NCI-H187 (cell line): ENCODE measurements at places on chromosomes 7 and 10.

DNA sequence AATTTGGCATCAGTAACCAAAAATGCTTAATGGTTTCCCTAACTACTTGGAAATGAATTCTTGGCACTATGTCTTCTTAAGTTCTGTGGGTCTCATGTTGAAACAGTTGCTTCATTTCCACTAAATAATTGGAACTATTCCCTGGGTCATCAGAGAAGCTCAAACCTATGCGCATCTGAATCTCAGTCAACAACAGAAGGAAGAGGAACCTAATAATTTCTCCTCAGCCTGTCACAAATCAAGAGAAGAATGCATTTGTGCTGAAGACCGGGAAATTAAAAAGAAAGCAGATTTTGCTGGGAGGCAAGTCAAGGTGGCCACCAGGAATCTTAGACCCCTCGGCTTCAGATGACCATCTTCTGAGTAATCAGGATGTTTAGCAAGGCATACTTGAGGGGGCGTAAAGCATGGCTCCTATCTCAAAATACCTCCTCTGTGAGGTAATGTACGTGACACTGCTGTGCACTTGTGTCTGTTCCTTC is 41.4 kb downstream of the TOMM7 start:
- DNase-seq: no peak

GRCh38 chr7:116969371-116969902 is 16.1 kb downstream of the ST7 start:
- no peak for DNase-seq

- no peak for DNase-seq
Measured at GRCh38 chr7:28397141-28397540, 15.2 kb upstream of the CREB5 start.

DNA sequence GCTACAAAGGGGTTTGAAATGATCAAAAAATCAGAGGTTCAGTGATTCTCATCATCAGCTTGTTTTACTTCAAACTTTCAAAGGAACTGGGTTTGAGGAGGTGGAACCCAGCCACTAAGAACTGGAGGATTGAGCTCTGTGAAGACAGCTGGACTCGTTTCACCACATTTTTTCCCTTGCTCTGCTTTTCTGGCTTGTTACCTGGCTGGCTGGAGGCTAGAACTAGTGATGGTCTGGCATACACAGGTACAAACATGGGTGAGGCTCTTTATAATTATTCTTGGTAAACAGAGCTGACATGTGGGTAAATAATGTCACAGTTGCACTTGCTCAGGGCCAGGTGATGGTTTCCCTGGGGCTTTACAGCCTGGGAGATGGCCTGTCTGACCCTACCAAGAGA is 352.5 kb downstream of the FGFR2 start:
- DNase-seq: no peak

DNA sequence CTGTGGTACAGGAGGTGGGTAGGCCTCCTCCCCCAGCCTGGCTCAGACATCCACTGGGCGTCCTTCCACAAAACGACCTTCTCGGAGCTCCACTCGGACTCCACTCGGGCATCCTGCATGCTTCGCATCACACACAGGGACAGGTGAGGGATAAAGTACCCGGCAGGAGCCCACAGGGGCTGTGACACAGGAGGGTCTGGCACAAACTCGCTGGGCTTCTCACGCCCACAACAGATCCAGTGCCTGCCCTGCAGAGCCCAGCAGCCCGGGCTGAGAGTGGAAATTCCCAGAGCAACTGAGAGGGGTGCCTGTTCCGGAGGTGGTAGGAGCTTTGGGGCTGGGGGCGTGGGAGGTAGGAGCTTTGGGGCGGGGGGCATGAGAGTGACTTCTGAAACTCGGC is 108.4 kb downstream of the MKI67 start:
- no peak for DNase-seq

DNA sequence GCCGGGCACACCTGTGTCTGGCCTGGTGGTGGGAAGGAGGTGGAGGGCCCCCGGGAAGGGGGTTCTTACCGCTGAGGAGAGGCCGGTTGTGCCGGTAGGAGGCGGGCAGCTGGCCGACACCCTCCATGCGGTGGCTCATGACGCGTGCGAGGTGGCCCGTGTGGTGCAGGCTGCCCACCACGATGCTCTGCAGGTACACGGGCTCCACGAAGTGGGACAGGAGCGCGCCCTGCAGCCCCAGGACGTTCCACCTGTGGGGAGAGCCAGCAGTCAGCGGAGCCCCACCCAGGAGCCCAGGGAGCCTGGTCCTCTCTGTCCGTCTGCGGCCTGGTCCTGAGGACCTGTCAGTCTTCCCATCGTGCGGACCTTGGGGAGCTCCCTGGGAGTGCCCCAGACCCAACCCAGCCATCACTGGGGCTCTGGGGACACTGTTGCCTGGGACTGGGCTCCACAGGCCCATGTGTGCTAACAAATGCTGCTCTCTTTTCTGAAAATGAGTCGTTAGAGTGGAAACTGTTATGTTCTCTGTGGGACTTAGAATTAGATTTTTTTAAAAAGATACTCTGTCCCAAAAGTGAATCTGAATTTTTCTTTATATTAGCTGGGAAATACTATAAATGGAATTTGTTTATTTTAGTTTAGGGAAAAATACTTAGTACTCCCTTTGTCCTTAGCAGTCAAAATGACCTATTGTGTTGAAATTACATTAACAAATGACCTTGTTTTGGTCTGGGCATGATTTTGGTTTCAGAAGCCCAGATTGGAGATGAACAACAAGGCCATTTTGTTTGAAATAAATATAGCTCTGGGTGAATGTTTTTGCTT is 143.9 kb downstream of the WDR37 start:
- DNase-seq: no peak

DNA sequence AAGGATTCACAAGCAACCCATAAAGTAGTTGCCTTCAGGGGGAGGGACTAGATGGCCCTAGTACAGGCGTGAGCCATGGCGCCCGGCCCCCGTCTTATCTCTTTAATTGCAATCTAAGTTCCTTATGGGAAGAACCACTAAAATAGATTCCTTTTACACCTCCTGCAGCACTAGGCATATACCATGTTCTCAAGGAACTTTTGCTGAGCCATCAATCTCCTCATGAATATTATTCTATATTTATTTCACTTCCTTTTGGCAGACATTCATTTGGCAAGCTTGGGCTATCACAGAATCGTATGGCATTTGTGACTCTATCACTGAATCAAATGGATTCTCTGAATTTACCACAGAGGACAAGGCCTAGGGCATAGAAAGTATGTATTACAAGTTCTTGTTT is 14.8 kb upstream of the DNAJC12 start:
- DNase-seq: no peak

DNA sequence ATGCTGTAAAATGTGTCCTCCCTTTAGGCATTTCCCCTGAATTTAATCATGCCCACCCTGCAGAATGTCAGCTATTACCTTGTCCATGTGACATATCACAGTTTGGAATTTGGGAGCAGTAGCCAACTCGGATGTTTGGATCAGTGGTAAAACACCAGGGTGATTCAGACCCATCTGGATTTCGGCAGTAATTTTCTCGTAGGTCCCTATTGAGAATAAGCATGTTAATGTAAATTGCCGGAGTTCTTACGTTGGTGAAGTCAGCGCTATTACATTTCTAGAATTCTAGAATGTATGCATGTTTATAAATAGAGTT is 44.1 kb downstream of the HGF start:
- no peak for DNase-seq

GRCh38 chr7:39824456-39825200 is 125.4 kb upstream of the CDK13 start:
- no peak for DNase-seq

GRCh38 chr10:61998937-61999336 is 97.4 kb downstream of the ARID5B start:
- DNase-seq: no peak

GRCh38 chr10:76962851-76963250 is 674.8 kb downstream of the KCNMA1 start:
- DNase-seq: no peak

GRCh38 chr10:98414932-98415730 is at the start of gene PYROXD2:
Gene PYROXD2, minus strand, starts transcription at chr10:98415182. Its CDS starts 47 bp downstream, at chr10:98415135.
- DNase-seq: no peak

DNA sequence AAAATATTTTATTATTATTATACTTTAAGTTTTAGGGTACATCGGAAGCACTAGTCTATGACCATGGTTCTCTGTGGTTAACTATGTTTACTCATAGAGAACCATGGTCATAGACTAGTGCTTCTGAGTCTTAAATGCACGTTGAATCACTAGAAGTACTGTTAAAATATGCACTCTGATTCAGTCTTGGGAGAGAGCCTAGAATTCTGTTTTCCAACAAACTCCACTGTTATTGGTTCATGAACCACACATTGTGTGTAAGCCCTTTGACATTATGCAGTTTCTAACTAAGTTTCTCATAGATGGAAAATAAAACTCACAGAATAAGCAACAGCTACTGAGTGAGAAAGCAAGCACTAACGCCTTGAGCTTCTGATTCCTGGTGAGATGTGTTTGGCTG is 1120.6 kb downstream of the SORCS1 start:
- DNase-seq: no peak

GRCh38 chr7:105185290-105186010 is 171.4 kb downstream of the KMT2E start:
- no peak for DNase-seq

- no peak for DNase-seq
Measured at GRCh38 chr7:136342251-136342650, 365.1 kb upstream of the MTPN start.

DNA sequence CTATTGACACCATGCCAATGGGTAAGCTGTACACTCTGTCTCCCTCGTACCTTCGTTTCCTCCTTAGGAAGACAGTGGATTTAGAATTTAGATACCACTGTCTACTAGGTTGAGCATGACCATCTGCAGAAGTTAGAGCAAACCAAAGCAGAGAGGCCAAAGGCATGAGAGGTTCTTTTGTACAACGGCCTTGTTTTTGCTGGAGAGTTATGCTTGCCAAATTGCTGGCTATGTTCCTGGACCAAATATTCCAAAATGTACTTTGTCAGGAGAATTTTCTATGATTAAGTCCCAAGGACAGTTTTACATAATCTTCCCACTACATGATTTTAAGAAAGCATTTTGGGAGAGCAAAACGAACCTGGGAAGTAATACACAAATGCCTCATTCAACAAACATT is 47.9 kb upstream of the PLCE1 start:
- DNase-seq: no peak

DNA sequence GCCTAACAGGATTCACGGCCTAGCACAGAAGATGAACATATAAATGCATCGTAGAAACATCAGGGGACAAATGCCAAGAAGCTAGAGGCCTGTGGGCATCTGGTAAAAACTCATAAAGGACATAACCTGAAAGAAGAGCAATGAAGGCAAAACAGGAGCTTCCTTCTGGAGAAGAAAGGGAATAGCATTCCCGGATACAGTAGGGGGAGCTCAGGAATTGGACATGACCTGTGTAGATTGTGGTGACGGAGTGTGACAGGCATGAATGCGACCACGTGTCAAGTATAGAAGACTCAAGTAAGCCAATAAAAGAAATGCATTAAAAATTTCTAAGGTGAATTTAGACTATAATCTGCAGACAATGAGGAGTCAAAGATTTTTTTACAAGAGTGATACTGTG is 270.1 kb downstream of the AGMO start:
- no peak for DNase-seq
